ENCODE measurements at places on chromosomes 1 and 21.

DNA sequence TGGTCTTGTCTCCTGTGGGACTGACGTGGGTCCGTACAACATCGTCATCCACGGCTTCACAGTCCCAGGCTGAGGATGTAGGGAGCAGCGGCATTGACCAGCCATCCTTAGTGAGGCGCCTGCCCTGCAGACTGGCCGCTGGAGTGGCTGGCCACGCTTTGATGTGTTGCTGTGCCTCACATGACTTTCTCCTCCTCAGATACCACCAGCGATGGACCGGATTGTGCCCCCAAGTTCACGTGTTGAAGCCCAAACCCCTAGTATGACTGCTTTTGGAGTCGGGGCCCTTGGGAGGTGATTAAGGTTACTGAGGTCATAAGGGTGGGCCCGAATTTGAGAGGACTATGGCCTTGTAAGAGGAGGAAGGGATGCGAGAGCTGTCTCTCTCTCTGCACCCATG lies 122.5 kb downstream of the PCBP3 start:
- no peak for DNase-seq

- no peak for DNase-seq
Observed at GRCh38 chr1:67437961-67438360, 7.8 kb upstream of the SERBP1 start.

DNA sequence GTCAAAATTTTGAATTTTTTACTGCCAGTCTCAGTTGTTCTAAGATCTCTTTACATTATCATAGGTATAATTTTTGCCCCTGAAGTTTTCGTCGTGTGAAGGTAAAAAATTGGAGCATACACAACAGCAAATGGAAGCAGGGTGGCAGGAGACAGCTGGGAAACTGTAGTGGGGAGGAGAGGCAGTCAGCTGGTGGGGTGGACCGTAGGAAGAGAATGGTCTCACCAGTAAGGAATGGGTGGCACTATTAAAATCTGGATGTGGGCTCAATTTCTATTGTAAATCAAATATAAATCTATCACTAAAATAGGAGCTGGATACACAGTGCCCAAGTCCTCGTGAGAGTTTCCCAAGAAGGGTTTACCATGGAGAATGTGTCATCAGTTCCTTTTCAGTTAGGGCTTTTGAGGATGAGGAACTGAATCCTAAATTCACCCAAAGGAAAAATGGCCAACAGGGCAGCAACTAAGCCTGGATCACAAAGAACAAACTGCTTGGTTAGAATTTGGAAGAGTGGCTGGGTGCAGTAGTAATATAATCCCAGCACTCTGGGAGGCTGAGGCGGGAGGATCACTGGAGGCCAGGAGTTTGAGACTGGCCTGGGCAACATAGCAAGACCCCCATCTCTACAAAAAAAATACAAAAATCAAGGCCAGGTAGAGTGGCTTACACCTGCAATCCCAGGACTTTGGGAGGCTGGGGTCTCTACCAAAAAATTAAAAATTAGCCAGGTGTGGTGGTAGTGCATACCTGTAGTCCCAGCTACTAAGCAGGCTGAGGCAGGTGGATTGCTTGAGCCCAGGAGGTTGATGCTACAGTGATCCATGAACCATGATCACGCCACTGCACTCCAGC lies 10.5 kb upstream of the IRF2BP2 start:
- DNase-seq: no peak

DNA sequence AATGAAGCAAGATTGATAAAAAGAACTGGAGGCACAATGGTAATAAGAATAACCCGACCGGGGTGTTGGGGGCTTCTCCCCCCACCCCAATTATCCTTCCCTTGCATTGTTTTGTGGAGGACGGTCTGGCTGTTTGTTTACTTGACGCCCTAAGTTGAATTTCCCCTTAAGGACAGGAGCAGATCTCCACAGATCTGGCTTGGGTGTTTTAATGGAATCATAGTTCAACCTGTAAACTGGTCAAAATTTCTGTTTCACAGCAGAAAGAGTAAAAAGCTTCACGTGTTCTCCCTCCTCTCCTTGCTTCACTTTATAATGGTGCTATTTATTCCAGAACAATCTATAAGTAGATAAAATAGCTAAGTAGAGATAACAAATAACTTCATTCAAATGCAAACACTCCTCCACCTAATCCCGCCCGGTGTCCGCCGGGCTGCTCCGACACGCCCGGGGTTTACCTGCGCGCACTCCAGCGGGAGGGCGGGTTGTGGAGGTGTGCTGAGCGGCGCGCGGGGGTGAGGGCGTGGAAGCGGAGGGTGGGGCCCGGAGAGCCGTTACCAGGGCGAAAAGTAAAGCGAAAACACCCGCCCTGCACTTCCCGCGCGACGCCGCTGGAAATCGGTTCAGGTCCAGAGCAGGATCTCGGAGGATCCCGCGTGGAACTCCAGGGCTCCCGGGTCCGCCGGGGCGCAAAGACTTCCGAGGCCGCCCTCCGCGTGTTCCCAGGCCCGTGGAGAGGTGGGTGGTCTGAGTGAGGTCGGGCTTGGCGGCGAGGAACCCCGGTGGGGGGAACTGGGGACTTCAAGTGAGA lies 2.0 kb upstream of the ATF3 start:
- peak; percentile 53 for DNase-seq

DNA sequence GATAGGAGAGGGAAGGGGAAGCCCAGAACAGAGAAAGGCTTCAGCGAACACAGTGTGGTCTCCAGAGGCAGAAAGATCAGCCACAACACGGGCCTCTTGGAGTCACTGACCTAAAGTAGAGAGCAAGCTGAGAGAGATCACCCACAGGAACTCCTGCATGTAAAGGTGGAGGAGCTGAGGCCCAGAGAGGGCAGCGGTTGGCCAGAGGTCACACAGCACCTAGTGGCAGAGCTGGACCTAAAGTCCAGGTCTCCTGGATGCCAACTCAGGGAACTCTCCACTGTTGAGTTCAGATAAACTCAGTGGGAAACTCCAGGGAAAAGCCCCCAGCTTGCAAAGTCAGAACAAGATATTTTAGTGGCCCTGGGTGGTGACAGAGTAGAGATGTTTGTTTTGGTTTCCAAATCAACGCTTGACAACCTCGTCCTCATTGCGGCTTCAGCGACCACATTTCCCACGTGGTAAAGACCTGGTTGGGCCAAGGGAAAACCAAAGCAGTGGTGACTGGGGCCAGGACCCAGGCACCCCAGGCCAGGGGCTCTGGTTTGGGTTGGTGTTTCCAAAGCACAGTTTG lies 4.6 kb downstream of the IFFO2 start:
- peak; percentile 49 for DNase-seq

DNA sequence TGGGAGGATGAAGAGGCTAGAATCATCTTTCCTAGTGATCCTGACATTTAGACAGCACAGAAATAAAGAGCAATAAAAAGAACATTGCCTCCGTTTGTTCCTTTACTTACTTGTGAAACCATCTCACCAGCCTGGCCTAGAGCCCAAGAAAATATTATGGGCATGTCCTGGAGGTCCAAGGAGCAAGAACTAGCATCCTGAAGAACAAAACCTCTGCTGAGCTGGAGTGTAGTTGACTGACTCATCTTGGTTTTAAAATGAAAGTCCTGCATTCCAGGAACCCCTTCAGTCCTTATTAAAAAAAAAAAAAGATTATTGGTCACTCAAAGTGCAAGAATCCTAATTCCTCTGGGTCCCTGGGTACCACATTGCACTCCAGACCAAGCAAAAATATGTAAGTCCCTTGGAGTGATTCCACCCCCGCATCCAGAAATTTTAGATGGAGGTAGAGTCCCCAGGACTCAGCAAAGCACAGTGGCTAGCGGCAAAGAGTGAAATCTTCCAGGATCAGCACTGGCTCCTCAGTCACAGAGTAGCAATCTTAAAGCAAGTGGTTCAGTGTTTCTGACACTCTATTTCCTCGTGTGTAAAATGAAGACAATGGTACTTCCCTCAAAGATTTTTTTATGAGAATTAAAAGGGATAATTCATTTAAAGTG lies 7.0 kb downstream of the SMCP start:
- DNase-seq: no peak

DNA sequence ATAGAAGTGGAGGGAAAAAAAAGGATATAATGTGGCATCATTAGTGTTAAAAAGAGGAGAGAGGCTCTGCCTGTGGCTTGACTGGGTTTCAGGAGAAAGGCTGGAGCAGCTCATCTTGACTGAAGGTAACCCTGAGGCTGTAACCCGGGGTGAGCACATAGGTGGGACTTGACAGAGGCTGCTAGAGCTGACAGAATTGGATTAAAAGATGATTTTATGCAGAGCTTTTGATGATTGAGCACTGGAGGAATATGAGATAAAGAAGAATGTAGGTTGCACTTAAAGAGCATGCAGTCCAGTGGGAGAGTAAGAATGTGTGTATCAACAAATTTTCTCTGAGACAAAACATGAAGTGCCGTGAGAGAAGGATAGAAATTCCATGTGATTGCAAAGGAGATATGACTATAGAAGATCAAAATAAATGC lies 17.3 kb downstream of the LAMC1 start:
- no peak for DNase-seq

Data from activated CD4-positive, alpha-beta T cell treated with anti-CD3 and anti-CD28 coated beads, Interleukin-2, amount 50 U/mL, for 4 hours (primary cell).